H7 (cell line): ENCODE measurements at places on chromosomes 3 and 15. TPM values are rescaled to one million over a fixed set of nuclear protein-coding genes. Genes with fewer than 3 reads are reported as not detected.

ALS2CL gene
- 4.9 and 10.1 TPM in 2 replicates for total RNA-seq

DNA sequence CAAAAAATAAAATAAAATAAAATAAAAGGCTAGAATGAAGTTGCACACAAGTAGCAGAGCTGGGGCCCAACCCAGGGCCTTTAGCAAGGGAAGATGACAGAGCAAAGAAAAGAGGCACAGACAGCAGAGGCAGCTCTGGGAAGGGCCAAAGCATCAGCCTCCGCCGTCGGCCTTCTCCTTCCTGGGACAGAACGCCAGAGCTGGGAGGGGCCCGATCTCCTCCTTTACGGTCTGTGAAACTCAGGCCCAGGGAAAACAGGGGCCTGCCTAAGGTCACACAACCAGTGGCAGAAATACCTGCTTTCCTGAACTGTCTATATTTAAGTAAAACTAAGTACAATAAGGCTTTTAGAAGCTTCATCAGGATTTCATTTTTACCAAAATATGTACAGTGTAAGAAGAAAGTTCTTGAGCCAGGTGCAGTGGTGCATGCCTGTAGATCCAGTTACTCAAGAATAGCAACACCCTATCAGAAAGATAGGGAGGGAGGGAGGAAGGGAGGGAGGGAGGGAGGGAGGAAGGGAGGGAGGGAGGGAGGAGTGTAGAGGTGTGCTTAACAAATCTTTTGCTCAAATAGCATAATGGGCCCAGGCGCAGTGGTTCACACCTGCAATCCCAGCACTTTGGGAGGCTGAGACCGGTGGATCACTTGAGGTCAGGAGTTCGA, 43.0 kb upstream of the MUC4 start:
- DNase-seq = no peak

USP50 gene
- not detected in 2 replicates for total RNA-seq

GRCh38 chr3:5298453-5298852, 110.9 kb downstream of the EDEM1 start:
- DNase-seq = no peak

- DNase-seq = no peak
These were observed 172.8 kb upstream of the SATB1 start for GRCh38 chr3:18597919-18598318.

DNA sequence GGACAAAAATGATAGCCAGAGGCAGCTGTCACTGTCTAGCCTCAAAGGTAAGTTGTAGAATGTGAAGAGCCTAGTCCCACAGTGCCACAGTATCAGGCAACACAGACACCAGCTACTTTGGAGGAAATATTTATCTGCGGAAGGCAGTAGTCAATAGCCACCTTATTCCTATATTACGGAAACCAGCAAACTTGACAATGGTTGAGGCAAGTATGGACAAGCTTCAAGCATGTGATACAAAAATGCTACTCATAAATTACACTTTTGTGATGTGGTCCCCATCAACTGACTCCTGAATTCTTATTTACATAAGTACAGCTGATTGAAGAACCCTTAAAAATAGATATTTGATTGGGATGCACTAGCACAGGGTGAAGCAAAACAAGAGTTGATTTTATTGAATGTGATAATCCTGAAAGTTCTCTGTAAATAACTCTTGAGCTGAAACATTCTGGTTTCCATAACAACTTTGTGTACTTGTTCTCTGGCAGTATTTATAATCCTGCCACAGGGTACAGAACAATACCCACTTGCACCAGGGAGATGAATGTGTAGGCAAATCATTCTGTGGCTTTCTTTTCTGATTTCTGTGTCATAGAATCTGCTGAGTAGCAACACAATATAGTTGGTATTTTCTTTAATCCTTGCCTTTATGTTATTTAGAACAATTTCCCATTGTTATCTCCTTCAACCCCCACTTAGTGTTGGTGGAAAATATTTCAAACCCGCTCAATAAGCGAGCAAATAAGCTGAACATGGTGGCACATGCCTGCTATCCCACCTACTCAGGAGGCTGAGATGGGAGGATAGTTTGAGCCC, at the start of gene ANKUB1:
ANKUB1 (minus strand) TSS at position 103 of the 819 bp plus-strand sequence. CDS start 188 bp downstream, outside the sequence.
- DNase-seq = no peak

GRCh38 chr15:25789616-25789999, 73.5 kb downstream of the ATP10A start:
- DNase-seq = no peak

GPR149 gene
- total RNA-seq = not detected in 2 replicates

ZNF639 gene
- total RNA-seq = 57.6 and 70.6 TPM in 2 replicates

DNA sequence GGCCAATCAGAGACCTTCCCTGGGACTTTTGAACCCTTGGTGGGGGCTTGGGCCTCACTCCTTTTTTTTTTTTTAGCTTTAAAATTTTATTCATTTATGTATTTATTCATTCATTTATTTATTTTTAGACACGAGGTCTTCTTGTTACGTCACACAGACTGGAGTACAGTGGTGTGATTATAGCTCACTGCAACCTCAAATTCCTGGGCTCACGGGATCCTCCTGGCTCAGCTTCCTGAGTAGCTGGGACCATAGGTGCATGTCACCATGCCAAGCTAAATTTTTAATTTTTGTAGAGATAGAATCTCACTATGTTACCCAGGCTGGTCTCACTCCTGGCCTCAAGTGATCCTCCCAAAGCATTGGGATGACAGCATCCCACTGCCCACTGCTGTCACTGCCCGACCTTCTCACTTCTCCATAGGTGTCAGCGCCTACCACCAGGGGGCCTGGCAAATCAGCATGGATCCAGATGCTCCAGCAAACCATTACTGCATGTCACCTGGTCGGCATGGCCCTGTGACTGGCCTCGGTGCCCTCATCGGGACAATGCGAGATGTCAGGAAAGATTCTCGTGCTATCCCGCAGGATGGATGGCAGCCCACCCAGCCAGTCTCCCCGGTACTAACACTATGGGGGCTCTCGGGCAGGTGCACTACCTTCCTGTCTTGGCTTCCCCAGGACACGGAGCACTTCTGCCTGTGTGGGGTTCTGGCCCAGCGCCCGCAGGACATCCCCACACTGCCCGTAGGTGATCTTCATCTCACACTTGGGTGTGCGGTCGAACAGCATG, 3.0 kb downstream of the MYL3 start:
- no peak for DNase-seq

GRCh38 chr3:123520656-123521055, 64.2 kb downstream of the HACD2 start:
- DNase-seq = no peak

DNA sequence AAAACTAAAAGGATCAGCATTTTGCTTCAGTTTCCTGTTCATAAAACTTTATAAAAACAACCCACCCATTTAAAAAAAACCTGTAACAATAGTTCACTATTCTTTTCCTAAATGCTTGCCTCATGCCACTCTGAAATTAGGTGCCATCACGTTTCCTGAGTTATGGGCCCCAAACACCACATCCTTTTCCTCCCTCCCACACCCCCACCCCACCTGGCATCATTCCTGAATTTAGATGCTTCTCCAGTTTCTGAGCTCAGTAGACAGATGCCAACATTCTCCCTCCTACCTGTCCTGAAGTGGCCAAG, 11.9 kb upstream of the ARHGEF3 start:
- no peak for DNase-seq

SLC24A5 gene
- total RNA-seq = 0.07 and 0.11 TPM in 2 replicates

DNA sequence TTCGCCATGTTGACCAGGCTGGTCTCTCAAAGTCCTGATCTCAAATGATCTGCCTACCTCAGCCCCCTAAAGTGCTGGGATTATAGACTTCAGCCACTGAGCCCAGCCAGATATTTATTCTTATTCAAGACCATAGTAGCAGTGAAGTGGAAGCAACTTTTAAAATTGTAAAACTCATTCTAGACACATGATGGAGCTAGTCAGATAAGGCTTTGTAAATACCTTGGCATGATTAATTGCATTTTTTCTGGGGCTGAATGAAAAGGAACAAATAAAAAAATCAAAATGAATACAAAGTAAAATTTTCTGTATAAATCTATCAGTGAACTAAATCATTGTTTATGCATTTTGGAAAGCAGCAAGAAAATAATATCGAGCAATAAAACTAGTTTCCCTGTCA, 4.1 kb upstream of the MYO1E start:
- no peak for DNase-seq

RYR3 gene
- total RNA-seq = 0.59 and 0.69 TPM in 2 replicates

DNA sequence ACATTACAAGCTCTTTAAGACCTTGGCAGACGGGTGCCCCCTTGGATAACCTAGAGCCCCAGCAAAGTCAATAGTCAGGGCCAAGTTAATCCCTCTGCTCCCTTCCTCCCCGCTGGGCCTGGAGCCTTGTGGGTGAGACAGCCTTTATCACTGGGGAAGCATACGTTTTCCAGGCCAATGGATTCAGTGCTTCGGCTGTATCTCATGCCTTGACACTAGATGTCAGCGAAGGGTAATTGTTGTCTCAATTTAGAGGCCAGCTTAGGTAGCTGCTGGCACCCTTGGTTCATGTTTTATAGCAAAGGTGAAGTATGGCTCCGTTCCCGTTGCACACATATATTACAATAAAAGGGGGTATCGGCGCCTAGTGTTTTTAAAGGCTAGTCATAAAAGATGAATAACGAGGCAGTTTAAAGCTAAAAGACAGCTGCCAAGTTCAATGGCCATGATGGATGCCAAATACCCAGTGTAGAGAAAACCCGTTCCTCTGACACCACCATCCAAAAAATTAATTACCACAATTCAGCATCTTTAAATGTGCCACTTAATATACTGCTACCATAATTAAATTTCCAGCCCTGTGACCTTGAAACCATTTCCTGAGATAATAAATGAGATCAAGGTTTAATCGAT, 52.3 kb upstream of the BNIP2 start:
- DNase-seq = peak; percentile 63

DNA sequence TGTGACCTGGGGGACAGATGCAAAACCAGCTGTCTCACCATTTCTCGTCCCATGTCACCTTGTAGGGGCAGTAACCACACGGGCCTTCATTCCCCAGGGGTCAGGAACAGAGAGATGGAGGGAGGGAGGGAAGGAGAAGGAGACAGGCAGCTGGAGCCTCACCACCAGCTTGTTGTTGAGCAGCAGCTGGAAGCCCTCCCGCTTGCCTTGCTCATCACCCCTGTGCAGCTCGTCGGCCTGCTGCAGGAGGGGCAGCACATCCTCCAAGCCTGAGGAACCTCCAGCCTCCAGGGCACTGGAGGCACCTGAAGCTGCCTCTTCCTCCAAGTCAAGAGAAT, 10.3 kb downstream of the RMDN3 start:
- no peak for DNase-seq

- DNase-seq = peak; percentile 58
These were observed 848 bp upstream of the GOLGA8B start for GRCh38 chr15:34584330-34584668.

ERC2 gene
- 2.4 and 7.9 TPM in 2 replicates for total RNA-seq

DNA sequence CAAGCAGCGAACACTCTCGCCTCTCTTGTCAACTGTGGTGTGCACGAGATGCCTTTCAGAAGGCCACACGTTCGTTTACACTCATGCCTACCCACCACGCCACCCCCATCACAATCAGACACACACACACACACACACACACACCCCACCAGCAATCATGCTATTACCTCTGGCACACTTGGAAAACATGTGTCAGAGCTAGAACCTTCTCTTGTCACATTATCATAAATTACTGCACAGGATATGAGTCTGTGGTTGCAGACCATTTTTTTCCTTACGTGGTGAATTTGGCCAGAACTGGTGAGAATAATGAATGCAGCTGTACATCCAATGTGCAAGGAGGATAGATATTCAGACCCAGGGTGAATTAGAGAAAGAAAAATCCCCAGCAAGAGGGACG, 52.4 kb downstream of the TRIM69 start:
- DNase-seq = no peak

CX3CR1 gene
- total RNA-seq = 0.03 and 1.0 TPM in 2 replicates
